ENCODE measurements at places on chromosomes 6 and 20.

DNA sequence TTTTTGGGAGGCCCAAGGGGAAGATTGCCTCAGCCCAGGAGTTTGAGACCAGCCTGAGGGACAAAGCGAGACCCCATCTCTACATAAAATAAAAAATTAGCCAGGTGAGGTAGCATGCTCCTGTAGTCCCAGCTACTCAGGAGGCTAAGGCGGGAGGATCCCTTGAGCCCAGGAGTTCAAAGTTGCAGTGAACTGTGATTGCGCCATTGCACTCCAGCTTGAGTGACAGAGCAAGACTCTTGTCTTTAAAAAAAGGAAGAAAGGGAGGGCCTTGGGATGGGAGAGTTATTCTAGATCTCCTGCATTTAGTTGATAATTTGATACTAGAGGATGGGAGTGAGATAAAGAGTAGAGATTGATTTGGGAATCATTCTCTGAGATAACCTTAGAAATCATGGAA is 68.1 kb downstream of the ITCH start:
- DNase-seq: no peak

GRCh38 chr6:89242574-89243330 is 25.6 kb upstream of the GABRR1 start:
- peak; percentile 70 for DNase-seq

GRCh38 chr6:81633391-81633790 is 119.1 kb downstream of the TENT5A start:
- DNase-seq: no peak

DNA sequence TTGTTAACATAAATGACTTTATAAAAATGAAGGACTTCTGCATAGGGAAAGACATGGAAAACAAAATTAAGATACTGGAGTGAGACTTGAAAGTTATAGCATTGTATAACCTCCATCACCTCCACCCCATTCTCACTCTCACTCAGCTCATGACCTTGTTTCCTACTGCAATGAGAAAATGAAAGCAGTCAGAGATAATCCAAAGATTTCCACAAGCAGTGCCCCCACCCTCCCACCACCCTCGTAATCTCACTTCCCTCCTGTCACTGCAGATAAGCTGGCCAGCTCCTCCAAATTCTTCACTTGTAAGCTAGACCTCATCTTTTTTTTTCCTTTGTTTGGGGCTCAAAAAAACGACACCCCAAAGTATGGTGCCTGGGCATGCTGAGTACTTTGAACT is 52.9 kb upstream of the PROKR2 start:
- no peak for DNase-seq

- no peak for DNase-seq
Measured at GRCh38 chr20:46316984-46317684, 8.8 kb upstream of the CDH22 start.

DNA sequence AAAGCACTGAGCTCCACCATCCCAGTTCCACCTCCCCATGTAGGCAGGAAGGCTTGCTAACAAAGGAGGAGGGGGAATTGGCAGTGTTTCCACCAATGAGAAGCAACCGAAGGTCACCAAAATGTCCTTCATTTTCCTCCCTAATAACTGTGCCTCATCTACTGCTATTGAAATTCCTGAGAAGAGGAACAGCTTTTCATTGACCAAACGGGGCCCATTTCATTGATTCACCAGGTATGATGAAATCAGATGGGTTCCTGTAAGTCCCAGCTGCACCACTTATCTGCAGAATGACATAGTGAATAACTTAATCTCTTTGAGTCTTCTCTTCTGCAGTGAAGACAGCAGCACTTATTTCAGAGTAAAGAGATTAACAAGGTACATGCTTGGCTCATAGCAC is 17.3 kb downstream of the TREM1 start:
- no peak for DNase-seq

DNA sequence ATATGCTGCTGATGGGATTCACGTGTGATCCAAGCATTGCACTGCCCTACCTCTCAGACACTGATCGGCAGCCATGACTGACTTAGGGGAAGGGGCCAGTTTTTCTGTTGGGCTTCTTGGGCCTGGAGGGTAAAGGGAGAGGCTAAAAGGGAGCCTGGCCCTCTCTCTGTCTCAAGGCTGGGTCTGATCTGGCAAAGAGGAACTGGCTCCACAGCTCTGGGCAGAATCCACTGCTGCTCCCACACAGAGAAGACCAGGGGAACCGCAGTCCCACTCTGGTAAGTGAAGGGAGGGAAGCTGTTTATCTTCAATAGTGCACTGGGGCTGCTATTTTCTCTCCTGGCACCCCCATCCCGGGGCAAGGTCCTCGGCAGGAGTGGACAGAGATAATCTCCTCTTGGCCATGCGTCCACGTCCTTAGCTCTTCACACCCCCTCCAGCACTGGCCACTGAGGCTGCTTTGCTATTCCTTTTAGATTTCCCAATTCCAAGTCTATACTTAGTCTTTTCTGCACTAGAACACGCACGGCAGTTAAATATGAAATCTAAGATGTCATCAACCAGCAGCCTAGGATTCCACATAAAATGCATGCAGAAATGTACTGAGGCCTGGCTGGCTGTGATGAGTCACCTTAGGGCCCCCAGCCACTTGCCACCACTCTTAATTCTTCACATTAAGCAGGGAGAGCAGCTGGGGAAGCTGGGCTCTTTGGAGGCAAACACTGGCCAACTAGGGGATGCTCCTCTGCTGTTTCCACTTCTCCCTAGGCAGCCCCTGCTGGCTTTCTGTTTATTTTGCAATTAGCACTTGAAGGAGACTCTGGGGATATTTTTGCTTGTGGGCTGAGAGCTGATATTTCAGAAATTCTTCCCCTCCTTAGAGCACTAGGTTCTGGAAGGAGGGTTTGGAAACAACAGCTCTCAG is 87.8 kb upstream of the ARMC2 start:
- DNase-seq: no peak

Measured in T47D (cell line).